ENCODE measurements at places on chromosomes 5 and 9.

- no peak for DNase-seq
Observed at GRCh38 chr5:124920909-124921666, 174.6 kb upstream of the ZNF608 start.

DNA sequence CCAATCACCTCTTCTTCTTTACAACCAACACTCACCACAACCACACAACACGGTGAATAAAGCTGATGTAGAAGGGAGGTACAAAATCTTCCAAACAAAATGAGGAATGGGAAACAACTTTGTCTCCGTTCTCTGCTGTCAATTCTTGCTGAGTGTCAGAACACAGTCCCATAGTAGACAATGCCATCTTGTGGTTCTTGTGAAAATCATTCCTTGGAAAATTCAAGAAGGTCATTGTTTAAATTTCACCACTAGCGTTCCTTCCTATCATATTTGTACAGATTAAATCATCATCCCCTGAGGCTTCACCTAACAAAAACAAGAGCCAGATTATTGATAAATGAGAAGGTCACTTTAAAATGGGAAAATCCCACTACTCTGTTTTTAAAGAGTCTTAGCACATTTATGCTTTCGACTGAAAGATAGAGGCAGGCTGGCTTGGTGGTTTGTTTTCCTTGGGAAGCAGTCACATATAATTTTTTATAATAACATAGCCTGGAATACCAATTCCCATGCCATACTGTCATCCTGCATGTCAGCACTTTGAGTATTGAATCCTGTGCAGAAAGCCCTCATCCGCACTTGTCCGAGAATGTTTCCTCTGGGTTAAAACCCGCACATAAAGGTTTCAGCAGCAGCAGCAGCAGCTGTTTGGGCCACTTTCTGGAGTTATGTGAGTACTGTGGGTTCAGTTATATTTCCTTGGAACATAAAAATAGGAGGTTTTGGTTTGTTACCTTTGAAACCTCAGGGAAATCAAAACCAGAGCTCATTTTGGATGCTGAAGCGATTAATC, 395.0 kb upstream of the SMARCA2 start:
- DNase-seq, result peak; percentile 81

GRCh38 chr5:132480042-132480441, 10.5 kb downstream of the IRF1 start:
- DNase-seq, result no peak

GRCh38 chr9:117464941-117465616, 50.2 kb upstream of the ASTN2 start:
- peak; percentile 91 for DNase-seq
